ENCODE measurements at places on chromosomes 4 and X. TPM values are rescaled to one million over a fixed set of nuclear protein-coding genes. Genes with fewer than 3 reads are reported as not detected.

The DGAT2L6 gene
- not detected for total RNA-seq

The NAP1L3 gene
- total RNA-seq = not detected

The SPANXN4 gene
- not detected for total RNA-seq

The PARM1 gene
- not detected for total RNA-seq

The GRIA2 gene
- not detected for total RNA-seq

The SLITRK4 gene
- 0.10 TPM for total RNA-seq

The WDR17 gene
- total RNA-seq = 0.23 TPM

The CYLC1 gene
- total RNA-seq = not detected

The GAGE12F gene
- total RNA-seq = not detected

The SPANXA2 gene
- total RNA-seq = not detected

The ANKRD17 gene
- total RNA-seq = 18.8 TPM

The DCAF8L2 gene
- not detected for total RNA-seq

The CXorf65 gene
- not detected for total RNA-seq

The SMAD1 gene
- total RNA-seq = 11.4 TPM

The PWWP3B gene
- total RNA-seq = not detected

The USP51 gene
- 0.99 TPM for total RNA-seq

The FAAH2 gene
- not detected for total RNA-seq

The ZNF157 gene
- total RNA-seq = 2.2 TPM

The BOD1L1 gene
- 4.1 TPM for total RNA-seq

The GCNA gene
- 1.4 TPM for total RNA-seq

The PDK3 gene
- 3.8 TPM for total RNA-seq

The UGT2B17 gene
- total RNA-seq = not detected
